ENCODE measurements at places on chromosomes 12 and 14.

DNA sequence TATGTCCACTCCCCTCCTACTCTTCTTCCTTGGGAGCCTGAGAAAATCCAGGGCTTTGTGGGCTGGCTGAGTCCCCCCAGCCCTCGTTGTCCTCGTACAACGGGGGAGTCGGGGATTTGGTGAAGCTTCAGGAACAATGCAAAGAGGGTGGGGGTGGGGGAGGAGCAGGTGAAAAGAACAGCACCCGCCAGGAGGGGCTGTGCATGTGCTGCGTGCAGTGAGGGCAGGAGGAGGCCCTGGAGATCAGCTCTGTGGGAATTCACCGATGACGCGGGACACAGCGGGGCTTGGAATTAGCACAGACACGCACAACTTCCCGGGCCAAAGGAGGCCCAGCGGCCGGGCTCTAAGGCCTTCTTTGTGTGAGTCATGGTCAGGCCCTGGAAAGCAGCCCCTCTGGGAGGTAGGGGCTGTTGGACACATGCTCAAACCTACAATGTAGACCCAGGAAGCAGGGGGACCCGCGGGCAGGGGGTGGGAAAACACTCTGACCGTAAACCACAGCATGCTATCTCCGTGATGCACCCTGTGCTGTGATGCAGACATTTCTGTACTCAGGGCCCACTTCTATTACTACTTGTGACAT, 32.8 kb downstream of the RBM19 start:
- DNase-seq: no peak

DNA sequence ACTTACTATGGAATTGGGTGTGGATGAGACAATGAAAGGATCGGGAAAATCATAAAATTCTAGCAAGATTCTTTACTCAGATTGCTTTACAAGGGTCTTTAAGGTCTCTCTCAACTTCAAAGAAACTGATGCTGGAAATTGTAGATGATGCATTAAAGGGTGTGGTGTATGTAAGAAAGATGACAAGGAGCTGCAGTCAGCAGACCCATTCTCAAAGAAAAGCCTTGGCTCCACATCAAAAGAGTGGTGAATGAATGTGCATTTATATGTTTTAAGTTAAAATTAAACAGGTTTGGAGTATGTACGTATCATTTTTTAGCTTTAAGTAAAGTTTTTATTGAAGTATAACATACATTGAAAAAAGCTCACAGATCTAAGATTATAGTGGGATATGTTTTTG, 194.5 kb downstream of the C12orf75 start:
- no peak for DNase-seq

- no peak for DNase-seq
These were observed 737 bp downstream of the SPX start for GRCh38 chr12:21526721-21527345.

DNA sequence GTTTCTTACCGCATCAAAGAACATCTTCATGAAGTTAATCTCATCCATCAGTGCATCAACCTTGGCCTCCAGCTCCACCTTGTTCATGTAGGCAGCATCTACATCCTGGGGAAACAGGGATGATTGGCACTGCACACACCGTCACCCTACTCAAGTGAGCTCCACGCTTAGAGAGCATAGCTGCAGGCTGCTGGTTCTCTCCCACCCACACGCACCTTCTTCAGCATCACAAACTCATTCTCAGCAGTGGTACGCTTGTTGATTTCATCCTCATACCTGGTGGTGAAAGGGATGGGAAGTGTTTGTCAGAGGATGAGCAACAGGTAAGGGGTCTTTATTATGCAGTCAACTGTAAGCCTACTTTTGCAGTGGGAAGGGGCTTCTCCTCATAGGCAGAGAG, 2.3 kb downstream of the KRT5 start:
- DNase-seq: no peak

GRCh38 chr14:90213099-90213748, 43.1 kb upstream of the PSMC1 start:
- DNase-seq: no peak

GRCh38 chr14:36226164-36226563, 49.6 kb upstream of the PTCSC3 start:
- no peak for DNase-seq

DNA sequence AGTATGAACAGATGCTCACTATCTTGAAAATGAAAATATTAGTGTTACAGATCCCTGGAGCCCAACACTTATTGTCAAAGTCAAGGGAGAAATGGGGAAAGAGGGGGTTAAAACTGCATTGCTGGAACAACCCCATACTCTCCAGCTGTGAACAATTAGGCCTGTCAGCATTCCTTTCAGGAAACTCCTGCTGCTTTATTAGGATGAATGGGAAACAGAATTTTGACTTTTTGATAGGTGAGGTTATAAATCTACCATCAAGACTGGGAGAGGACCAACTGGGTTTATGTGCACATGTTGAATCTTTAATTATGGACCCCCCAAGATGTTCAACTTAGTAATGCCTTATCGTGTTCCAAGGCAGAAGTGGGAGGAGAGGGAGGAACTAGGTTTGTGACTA, 85.0 kb downstream of the TMTC1 start:
- DNase-seq: no peak

DNA sequence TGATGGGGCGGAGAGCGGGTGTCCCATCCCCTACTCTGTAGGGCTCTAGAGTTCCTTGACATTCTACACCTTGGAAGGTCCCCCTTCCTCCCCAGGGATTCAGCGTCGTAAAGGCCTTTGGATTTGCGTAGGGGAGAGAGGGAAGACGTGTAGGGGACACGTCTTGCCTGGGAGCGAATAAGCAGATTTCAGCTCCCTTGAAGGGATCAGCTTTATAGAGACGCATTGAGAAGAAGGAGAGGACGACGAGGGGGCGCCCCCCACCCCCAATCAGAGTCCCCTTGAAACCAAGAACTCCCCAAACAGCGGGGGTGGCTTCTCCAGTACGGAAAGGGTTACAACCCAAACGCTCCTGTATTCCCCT, 324 bp downstream of the CALCOCO1 start:
- DNase-seq: no peak

DNA sequence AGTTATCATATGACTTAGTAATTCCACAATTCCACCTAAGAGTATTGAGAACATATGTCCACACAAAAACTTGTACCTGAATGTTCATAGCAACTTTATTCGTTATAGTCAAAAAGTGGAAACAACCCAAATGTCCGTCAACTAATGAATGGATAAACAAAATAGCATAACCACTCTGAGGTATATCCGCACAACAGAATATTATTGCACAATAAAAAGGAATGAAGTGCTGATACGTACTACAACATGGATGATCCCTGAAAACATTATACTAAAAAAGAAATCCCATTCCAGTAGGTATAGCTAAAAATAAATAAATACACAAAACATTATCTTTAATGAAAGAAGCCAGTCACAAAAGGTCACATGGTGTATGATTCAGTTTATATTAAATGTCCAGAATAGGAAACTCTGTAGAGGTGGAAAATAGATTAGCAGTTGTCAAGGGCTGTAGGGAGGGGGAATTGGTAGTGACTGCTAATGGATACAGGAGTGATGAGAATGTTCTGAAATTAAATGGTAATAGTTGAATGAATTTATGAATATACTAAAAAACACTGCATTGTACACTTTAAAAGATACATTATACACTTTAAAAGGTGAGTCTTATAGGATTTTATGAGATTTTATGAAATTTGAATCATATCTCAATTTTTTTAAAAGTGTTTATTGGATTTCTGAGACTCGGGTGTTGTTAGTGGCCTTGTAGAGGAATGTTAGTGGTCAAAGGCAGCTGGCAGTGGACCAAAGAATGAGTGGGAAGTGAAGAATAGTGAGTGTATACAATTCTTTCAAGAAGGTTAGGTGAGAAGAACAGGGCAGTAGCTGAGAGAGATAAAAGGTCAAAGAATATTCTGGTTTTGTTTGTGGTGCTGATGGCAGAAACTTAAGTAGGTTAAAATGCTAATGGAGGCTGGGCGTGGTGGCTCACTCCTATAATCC, 36.3 kb upstream of the BAZ1A start:
- DNase-seq: no peak

DNA sequence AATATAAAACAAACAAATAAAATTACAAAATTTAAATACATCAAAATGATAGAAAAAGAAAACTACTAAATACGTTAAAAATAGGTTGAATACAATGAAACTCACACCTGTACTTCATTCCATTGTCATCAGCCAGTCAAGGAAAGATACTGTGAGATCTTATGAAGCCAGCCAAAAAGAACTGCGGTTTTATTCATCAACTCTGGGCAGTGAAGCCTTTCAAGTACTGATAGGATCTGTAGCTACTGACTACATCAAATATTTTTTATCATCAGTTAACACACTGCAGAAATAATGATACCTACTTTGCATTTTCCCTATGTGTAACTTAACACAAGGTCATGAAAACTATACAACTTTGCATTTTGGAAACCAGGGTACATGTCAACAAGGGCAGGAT, 46.3 kb upstream of the FAR2 start:
- DNase-seq: peak; percentile 23

- no peak for DNase-seq
These were observed 40.3 kb downstream of the TECPR2 start for GRCh38 chr14:102403028-102403427.

GRCh38 chr12:83954956-83955601, 957.5 kb downstream of the SLC6A15 start:
- no peak for DNase-seq

DNA sequence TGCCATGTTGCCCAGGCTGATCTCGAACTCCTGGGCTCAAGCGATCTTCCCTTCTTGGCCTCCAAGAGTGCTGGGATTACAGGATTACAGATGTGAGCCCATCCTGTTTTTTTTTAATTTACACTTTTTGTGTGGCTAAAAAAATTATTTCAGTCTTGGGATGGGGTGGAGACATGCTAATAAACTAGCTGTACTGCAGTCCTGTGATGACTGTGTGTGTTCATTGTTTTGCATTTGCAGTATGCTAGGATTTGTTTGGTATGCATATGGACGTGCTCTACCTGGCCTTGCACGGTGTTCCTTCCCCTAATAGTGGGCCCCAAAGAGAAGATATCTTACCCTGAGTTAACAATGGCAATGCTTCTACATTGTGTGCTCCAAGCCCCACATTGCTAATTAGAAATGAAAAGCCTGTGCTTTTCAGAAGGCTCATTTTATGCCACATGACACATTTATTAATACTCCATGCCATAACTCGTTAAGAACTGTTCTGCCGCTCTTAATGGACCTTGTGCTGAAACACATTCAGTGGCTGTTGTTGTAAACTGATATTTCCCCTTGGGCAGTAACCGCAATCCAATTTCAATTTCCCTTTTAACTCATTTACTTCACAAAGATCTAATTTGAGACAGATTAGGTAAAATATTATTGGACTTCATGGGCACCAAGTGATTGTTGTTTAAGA, 86.4 kb downstream of the SCN8A start:
- DNase-seq: no peak

- DNase-seq: no peak
These were observed 46.9 kb upstream of the KRR1 start for GRCh38 chr12:75558287-75558686.

DNA sequence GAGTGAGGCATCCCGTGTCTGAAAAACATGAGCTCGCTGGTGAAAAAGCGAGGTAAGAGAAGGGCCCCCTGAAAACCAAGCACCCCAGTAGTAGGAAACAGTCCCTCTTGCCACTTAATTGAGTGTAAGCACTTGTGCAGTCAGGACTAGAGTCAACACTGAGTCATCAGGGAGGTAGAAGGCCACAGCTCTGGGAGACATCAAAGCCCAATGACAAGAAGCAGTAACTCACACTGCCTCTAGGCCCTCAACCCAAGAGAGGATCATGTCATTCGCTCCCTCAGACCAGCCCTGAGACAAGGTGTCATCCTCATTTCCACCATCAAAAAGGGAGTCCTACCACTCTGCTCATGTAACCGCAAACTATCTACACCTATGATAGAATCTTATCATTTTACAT, 17.8 kb downstream of the POMT2 start:
- DNase-seq: peak; percentile 71

GRCh38 chr14:98290596-98290995, 981.4 kb downstream of the BCL11B start:
- DNase-seq: no peak

GRCh38 chr12:118463677-118464076, 87.3 kb downstream of the SUDS3 start:
- DNase-seq: no peak

DNA sequence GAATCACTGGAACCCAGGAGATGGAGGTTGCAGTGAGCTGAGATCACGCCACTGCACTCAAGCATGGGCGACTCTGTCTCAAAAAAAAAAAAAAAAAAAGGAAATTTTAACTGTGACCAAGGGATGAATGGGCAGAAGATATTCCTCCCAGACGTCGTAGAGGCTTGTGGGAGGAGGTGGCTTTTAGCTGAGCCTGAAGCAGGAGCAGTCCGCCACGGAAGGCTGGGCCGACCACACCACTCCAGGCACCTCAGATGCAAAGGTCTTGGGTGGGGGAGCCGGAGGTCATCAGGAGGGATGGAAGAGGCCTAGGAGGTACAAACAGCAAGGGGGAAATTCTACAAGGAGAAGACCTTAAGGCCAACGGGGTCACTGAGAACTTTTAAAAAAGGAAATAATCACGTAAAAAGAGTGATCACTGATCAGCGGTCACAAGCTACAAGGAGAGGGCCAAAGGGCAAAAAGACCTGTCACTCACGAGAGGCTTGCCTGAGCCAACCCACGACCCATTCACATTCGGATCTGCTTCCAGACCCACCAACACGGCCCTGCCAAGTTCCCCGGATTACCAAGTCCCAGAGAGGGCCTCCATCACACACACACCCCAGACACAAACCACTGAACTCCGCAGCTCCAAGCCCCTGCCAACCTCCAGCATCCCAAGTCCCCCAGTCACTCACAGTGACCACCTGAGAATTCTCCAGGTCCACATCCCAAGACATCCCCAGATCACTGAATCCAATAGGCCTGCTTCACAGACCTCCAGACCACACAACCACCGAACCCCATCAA, 3.5 kb downstream of the ZNF605 start:
- no peak for DNase-seq

DNA sequence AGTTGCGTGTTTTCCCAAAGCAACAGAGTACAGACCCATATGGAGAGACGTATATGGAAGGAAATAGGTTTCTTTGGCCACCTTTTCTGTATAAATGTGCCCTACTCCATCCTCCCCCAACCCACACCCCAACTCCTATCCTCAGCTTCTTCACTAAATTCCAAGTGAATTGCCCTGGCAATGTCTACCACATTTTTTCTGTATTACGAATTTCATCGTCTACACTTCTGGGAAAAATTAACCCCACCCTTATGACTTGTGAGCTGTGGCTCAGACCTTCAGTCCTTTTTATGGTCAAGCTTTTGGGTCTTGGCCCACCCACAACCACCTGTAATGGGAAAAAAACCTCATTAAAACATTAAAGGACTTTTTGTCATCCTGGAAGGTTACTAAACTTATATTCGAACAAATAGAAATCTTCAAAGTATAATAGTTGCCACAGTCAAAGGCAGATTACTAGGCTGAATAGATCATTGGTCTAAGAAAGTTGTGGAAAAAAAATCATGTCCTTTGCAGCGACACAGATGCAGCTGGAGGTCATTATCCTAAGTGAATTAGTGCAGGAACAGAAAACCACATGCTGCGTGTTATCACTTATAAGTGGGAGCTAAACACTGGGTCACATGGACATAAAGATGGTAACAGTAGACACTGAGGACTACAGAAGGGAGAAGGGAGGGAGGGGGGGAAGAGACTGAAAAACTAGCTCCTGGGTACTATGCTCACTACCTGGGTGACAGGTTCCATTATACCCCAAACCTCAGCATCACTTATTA, 15.7 kb upstream of the NFKBIA start:
- no peak for DNase-seq

GRCh38 chr14:85413836-85414526, 116.0 kb upstream of the FLRT2 start:
- DNase-seq: no peak
